Stimulated activated memory B cell treated with anti-CD40 and anti-IgM and Interleukin-4, amounts not matched to agents 10 μg/mL and 1 μg/mL and 100 μg/mL, for 72 hours (primary cell): ENCODE measurements at places on chromosomes 1 and 21.

GRCh38 chr1:15311880-15312279 is 64.9 kb downstream of the FHAD1 start:
- no peak for ATAC-seq

DNA sequence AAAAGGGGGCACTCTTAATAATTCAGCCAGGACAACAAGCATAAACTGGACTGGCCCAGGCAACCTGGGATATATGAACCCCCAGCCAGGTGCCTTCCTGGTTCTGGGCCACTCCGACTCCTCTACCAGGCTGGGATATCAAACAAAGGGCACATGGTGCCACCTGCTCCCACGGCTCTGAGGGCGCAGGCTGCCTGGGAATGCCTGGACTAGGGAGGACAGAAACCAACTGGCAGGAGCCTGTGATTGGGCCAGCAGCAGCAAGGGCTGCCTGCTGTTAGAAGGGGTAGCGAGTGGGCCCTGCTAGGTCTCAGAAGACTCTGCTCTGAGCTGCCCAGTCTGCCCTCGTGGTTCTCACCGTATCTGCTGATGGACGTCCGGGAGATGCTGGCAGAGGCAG is 123.2 kb upstream of the CD34 start:
- ATAC-seq: no peak

- no peak for ATAC-seq
Measured at GRCh38 chr1:22174446-22175220, 31.7 kb upstream of the WNT4 start.

DNA sequence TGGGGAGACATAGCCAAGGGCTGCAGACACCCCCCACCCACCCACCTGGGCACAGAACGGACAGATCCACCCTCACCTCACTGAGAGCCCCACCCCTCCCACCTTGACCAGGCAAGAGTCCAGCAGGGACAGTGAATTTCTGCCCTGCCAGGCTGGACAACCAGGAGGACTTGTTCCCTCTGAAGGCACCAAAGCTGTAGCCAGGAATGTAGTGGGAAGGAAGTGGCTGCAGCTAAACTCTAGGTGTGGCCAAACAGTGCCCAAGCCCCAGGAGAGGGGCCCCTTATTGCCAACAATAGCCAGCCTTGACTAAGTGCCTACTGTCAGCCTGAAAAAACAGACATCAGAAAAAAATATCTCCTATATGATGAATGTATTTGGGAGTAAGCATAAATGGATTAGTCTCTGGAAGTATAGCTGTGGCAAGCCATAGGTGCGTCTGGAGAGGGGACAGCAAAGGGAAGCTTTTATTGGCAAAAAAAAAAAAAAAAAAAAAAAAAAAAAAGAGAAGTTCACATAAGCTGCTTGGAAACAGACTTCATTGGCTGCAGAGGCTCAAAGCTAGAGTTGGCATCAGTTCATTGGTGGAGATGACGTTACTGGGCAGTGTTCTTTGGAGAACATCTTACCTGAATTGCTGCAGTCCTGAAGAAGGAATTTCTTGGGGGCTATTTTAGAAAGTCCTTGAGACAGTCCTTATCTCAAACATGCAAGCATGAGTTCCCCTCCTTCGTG is 64.1 kb upstream of the TMEM51 start:
- no peak for ATAC-seq

DNA sequence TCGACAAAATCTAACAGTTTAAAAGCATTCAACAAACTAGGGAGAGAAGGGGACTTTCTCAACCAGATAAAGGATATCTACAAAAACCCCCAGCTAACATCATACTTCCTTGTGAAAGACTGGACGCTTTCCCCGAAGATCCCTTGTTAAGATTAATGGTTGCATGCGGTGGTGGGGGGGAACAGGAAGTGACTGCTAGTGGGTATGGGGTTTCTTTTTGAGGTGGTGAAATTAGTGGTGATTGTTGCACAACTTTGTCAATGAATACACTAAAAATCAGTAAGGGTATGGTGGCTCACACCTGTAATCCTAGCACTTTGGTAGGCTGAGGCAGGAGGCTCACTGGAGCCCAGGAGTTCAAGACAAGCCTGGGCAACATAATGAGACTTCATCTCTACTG is 26.9 kb upstream of the EYA3 start:
- peak; percentile 63 for ATAC-seq

DNA sequence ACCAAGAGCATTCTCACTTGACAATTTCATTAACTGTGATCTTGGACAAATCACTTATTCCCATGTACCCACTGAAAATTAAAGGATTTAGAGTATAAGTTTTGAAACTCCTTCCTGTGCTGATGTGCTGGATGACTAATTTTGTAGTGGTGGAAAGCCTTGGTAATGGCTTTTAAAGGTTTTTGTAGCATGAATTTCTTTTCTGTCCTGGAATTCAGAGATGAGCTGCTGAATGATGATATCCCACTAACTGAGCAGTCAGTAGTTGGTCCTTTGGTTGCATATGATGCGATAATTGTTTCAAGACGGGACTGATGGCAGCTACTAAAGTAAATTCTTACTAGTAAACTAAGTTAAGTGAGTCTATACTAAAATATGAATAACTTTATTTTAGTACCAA is 5.2 kb downstream of the RPL5 start:
- no peak for ATAC-seq

GRCh38 chr1:56430141-56430839 is 149.1 kb downstream of the PLPP3 start:
- no peak for ATAC-seq

GRCh38 chr1:64388336-64388735 is 81.6 kb upstream of the CACHD1 start:
- ATAC-seq: no peak

- no peak for ATAC-seq
Measured at GRCh38 chr1:10401281-10401680, 2.4 kb downstream of the PGD start.

DNA sequence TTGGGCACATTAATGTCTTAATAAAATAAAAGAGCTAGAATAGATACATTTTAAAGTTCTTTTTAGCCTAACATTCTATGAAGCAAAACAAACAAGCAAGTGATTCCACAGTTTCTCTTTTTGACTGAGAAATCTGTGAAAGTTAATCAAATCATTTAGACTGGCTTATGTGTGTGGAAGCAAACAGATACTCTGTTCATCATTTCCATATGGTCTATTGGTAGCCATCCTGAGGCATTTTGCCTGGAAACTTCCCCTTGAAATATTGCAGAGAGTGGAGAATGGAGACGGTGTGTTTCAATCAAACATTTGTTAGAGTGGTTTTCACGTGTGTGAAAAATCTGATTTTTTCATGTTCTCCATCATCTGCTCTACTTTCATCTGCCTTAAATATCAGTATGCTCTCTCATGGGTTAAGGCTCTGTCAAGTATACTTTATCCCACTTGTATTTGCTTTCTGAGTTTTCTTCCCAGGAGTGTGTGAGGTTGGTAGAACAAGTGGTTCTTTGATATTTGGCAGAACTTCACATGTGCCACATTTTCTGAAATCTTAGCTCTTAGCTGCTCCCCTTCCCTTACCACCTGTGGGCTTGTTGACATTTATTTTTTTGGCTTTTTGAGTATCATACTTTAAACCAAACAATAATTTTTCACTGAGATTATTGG is 139.1 kb upstream of the PTGFR start:
- no peak for ATAC-seq

- no peak for ATAC-seq
Measured at GRCh38 chr1:20848162-20848561, 61.1 kb upstream of the HP1BP3 start.

- no peak for ATAC-seq
Measured at GRCh38 chr1:153387785-153388184, 3.1 kb downstream of the S100A8 start.

DNA sequence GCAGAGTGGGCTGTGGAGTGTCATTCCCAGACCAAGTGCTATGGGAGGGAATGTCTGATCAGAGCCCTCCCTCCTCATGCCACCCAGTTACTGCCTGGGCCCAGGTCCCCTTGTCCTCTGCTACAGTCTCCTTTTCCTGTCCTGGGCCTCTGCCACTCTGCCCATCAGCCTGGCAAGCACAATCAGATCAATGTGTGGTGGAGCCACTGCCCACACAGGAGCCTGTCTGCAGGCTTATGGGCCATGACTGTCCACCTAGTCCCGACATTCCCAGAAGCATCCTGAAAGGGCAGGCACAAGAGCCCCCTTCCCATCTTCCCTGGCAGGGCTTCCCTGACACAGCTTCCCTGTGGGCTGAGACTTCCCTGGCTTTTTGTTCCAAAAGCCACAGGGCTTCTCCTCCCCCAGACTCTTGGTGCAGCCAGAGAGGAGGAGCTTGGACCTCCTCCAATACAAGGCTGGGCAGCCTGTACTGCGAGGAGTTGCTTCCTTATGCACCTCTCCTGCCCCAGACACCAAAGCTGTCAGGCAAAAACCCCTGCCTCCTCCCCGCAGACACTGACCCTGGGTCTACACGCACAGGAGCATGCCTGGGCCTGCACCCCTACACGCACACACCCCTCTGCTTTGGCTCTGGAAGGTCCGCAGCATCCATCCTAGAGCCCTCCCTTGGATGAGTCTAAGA is 29.2 kb upstream of the CNTN2 start:
- no peak for ATAC-seq

DNA sequence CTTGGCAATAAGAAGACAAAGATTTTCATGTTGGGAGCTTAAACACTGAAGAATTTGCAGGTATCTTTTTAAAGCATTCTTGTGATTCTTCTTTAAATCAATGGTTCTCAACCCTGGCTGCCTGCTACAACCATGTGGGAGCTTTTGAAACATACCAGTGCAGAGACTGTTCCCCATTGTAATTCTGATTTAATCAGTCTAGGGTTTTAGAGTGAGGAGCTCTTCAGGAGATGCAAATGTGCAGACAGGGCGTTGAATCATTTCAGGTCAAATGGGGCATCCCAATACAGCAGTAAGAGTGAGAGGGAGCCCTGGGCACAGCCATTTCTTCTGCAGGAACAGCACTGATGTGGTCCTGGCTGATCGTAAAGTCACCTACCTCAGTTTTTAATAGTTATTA is 24.3 kb downstream of the KCNJ6 start:
- ATAC-seq: no peak

DNA sequence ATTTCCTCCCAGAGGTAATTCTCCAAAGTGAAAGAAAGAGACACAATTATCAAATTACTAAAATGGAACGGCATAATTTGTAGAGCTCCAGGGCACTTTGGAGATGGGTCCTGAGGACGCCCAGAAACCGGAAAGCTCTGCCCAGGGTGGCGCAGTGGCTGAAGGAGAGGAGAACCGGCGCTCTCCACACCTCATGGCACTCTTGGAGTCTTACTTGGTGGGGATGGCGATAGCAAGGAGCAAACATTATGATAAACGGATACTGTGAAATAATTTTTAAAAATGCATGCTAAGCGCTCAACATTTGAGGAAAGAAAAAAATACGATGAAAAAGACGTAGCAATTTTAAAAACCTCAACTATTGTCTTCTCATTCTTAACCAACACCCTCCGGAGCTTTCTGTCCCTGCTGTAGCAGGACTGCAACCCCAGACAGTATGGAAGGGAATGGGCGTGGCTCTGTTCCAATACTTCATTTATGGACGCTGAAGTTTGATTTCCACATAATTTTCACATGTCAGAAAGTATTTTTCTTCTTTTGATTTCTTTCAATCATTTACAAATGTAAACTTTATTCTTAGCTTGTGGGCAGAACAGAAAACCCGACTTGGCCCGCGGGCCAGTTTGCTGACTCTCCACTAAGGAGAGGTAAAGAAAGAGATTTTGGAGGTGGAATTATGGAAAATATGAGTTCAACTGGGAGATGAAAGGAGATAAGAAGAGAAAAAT is 1.1 kb downstream of the S100A11 start:
- ATAC-seq: no peak

GRCh38 chr1:27383039-27383605 is at the start of gene CD164L2:
CD164L2 (minus strand) TSS chr1:27383333; CDS start chr1:27383239, 94 bp downstream.
- ATAC-seq: no peak

- no peak for ATAC-seq
Measured at GRCh38 chr1:218397752-218398339, 52.7 kb downstream of the TGFB2 start.
